Stimulated activated CD4-positive, alpha-beta T cell treated with anti-CD3 and anti-CD28 coated beads, Interleukin-1b, Interleukin-23, amount 100 ng/mL, for 48 hours (primary cell): ENCODE measurements at places on chromosomes 4 and X.

GRCh38 chr4:7168106-7168505 lies 24.2 kb upstream of the SORCS2 start:
- DNase-seq: no peak

GRCh38 chr4:109078724-109079123 lies 223.7 kb downstream of the COL25A1 start:
- DNase-seq: no peak

GRCh38 chr4:56976837-56977320 lies 527 bp downstream of the NOA1 start:
- peak; percentile 50 for DNase-seq

- no peak for DNase-seq
These were observed 155.8 kb upstream of the HAND2 start for GRCh38 chr4:173685831-173686210.

- no peak for DNase-seq
These were observed 541.3 kb upstream of the TENM3 start for GRCh38 chr4:181701894-181702293.
